ENCODE measurements at places on chromosomes 2 and 18.

- no peak for DNase-seq
Observed at GRCh38 chr2:157363612-157364101, 38.0 kb upstream of the ERMN start.

DNA sequence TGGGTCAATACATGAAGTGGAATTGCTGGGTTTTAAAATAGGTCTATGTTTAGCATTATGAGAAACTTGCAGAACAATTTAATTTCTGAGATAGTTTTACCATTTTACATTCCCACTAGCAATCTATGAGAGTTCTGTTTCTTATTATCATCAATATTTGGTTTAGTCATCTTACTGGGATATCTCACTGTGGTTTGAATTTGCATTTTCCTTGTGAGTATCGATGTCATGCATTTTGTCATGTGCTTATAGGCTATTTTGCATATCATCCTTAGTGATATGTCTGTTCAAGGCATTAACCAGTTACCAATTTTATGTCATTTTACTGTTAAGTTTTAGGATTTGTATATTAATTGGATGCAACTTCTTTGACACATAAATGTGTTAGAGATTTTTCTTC lies 204.4 kb downstream of the MCFD2 start:
- DNase-seq, result no peak

GRCh38 chr2:178829981-178830380 lies 22.8 kb upstream of the TTN start:
- no peak for DNase-seq

DNA sequence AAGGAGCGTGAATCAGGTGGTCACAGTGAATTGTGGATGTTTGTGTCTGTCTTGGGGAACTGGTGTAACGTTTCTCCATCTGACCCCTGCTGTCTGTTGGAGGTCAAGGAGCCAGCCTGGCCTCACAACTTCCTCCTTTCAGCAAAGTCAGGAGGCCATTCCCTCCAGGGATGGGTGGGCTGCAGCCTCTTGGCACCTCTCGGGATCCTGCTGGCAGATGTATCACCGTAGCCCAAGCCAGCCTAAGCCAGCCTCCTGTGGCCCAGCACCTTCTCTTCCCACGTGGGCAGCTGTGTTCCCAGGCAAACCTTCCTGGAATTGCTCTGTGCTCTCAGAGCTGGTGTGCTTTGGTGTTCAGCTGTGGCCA lies 30.5 kb downstream of the HPCAL1 start:
- no peak for DNase-seq

DNA sequence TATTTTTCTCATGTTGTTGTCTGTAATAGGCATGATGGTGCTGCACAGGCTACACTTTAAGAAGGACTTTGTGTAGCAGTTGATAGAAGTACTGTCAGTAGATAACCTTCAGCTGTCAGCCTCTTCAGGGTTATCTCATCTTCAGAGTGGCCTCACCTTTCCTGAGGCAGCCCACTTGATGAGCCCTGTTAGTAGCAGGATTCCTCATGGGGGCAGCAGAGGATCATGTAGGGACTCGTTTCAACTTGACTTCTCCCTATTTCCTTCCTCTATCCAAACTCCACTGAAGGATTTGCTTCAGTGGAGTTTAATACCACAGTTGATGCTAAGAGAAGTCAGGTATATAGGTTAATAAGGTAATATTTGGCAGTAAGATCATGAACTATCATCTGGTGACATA lies 530.3 kb upstream of the FSIP2 start:
- peak; percentile 17 for DNase-seq

GRCh38 chr2:80050246-80050645 lies 254.3 kb downstream of the LRRTM1 start:
- no peak for DNase-seq

GRCh38 chr2:122831649-122832048 lies 1076.2 kb downstream of the TSN start:
- no peak for DNase-seq

GRCh38 chr2:145812165-145812554 lies 1292.2 kb upstream of the ZEB2 start:
- no peak for DNase-seq

DNA sequence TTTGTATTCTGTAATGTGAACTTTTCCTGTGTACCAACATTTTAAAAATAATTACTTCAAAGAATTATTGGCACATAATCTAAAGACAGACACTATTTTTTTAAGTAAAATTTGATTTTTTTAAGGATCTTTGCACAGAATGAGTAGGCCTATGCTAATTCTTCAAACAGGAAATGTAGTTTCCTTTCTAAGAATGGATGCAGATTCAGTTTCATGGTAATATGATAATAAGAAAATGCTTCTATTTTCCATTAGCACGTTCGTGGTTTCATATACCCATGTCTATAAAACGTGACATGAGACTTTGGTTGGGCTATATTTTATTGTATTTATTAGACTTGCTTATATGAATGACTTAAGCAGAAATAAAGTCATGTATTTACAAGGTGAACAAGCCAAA lies 191.8 kb upstream of the RBBP8 start:
- no peak for DNase-seq

DNA sequence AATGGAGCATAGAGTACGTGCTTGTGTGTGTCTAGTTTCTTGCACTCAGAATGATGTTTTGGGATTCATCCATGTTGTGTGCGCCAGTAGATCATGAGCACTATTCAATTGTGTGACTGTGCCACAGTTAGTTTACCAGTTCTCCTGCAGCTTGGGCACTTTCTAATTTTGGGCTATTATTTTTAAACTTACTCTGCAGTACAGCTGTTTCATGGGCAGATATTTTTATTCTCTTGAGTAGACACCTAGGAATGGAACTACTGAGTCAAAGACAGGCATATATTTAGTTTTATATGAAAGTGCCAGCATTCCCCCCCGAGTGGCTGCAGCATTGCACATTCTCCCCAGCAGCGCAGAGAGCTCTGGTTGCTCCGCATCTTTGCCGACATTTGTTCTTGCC lies 74.8 kb downstream of the IL1R2 start:
- DNase-seq, result no peak

- no peak for DNase-seq
Observed at GRCh38 chr2:46162329-46163097, 134.7 kb upstream of the EPAS1 start.

DNA sequence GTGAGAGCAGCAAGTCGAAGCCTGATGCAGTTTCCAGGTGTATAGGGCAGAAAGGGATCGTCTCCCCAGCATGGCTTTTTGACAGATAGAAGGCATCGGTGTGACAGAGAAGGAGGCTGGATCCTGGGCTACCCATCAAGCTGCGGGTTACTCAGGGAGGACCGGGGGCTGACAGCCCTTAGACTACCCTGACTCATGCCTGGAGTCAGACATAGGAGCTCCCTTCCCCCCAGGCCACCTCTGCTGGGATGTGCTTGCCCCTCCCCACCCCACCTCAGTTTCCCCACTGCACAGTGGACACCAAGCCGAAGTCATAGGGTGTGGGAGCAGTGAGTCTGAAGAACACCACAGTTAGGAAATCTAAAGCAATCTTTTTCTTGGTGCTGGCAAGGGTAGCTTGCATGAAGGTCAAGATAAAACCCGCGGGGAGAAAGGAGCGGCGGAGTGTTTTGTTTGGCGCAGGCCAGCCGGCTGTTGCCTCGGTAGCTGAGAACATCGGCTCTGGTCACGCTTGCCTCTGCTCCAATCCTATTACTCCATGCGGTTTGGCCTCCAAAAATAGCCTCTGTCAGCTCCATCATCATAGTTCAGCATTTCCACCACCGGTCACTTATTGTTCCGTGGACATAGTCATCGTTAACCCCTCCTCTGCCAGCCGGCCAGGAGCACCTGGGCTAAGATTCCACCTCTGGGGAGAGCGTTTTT lies 169.2 kb upstream of the GLI2 start:
- DNase-seq, result no peak

GRCh38 chr2:21234001-21234400 lies 110.2 kb downstream of the TDRD15 start:
- no peak for DNase-seq

GRCh38 chr2:160752475-160753330 lies 259.1 kb upstream of the RBMS1 start:
- DNase-seq, result no peak

- no peak for DNase-seq
Observed at GRCh38 chr18:79899609-79900445, 51.6 kb downstream of the SLC66A2 start.

DNA sequence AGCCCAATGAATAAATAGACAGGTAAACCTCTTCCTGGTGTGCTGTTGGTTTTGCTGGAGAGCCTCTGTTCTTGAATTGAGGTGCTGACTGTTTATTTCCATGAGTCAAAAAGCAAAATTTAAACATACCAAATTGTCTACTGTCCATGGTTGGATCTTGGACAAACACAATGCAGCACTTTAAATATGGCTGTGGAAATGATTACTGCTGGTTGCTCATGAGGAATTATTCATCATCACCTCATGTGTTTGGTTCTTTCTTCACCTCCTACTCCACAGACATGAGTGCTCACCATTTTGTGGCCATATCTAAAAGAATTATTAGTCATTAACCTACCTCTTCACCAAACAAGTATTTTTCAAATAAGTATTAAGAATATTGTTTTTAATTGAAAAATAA lies 85.3 kb upstream of the GALNT5 start:
- no peak for DNase-seq

DNA sequence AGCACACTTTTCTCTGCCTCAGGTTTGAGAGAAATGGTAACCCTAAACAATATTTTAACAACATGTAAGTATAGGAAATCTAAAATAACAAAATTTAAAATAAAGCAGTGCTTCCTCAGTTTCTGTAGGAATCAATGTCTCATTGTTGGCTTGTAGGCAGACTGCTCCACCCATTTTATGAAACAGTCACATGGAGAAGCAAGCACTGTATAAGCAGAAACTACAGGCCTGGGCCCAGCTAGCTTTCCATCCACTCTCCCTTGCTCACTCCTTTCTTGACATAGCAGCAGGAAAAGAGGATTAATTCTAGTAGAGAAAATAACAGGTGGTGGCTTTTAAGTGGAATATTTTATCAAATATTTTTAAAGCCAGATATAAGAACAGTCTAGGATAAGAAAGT lies 97.2 kb downstream of the PLEKHM3 start:
- no peak for DNase-seq

DNA sequence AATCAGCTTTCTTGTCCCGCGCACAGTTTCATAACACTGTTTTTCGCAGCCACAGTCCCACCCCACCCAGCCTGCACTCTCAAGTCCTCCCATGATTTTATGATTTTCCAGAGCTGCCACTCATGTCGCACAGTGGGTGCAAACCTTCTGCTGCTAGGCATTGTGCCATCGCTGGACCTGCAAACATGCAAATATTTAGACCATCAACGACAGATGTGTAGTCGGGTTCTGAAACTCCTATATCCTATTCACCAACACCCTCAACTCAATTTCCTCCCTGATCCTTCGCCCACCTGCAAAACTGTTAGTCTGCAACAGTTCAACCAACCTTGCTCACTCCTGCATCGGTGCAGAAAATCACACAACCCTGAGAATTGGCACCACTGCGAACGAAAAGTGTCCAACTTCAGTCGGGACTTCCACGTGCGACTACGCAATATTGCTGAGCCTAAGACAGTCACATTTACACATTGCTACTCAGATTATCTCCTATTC lies 871 bp upstream of the ALS2 start:
- DNase-seq, result no peak

GRCh38 chr2:101387151-101387834 lies at the start of gene CREG2:
CREG2 (minus strand) TSS chr2:101387503; CDS start chr2:101387457, 46 bp downstream.
- DNase-seq, result no peak

DNA sequence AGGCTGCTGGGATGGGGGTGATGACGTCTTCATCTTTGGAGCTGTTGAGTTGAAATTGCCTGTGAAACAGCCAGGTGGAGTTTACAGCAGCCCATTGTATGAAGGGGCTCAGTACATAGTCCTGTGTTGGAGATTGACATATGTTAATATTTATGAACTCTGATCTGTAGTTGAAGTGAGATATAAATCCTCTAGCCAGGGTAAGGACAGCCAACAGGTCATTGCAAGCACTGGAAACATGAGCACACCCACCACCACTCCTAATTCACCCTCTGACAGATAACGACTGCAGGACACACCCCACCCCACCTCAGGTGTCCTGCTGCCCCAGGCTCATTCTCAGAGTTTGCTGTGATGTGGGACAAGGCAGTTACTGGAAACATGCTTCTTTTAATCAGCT lies 112.4 kb upstream of the TRIB2 start:
- no peak for DNase-seq

DNA sequence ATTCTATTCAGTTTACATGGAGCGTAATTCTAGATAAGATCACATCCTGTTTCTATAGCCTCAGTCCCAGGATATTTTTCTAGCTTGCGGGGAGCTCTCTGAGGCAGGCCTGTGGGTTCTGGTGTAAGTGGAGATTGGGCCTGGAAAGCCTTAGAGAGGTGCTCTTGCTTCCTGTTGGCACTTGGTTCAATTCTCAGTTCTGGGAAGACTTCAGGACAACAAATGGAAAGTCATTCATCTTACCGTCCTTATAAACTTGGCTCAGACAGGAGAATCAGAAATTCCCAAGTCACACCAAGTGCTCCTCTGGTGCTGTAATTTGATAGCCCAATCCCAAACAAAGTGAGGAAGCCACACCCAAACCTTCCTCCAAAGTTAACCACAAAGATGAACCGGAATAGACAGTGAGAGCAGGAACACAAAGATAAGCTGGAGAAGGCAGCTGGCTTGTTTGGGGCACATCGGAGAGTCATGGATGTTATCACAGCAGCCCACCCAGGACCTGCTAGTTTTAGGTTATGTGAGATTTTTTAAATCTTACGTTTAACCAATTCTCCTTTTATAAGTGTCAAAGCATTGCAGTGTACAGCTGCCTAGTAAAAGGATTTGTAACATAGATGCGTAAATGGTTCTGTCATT lies 144.3 kb upstream of the MAP3K20 start:
- DNase-seq, result peak; percentile 35

- DNase-seq, result no peak
Observed at GRCh38 chr18:32195881-32196815, 6.3 kb downstream of the MEP1B start.

DNA sequence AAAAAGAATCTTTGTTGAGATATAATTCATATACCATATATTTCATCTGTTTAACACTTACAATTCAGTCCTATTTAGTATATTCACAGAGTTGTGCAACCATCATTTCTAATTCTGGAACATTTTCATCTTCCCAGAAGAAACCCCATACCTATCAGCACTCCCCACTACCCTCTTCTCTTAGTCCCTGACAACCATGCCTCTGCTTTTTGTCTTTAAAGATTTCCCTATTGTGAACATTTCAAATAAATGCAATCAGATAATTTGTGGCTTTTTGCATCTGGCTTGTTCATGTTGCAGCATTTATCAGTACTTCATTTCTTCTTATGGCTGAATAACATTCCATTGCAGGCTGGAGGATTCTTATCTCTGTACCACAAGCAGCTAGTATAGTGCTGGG lies 305.9 kb upstream of the MEX3C start:
- no peak for DNase-seq

- no peak for DNase-seq
Observed at GRCh38 chr2:240429341-240429871, 6.1 kb upstream of the GPC1 start.

GRCh38 chr2:130376433-130377293 lies 20.8 kb downstream of the PTPN18 start:
- DNase-seq, result no peak

DNA sequence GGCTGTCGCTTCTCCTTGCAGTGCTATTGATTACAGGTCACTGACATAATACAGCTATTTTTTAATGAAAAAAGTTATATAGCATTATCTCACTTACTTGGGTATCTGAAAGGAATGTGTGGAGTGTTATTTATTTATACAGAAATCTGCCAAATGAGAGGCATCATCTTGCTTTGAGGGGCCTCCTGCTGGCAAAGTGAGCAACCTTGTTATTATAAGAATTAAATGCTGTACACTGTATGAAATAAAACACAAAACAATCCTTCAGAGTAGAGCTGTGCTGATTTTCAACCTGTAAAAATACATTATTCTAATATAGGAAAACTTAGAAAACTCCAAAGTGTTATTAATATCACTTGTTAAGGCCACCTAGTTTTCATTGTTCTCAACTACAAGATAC lies 20.9 kb downstream of the ERBB4 start:
- no peak for DNase-seq
